IMR-90 (cell line): ENCODE measurements at places on chromosomes 6 and 20.

DNA sequence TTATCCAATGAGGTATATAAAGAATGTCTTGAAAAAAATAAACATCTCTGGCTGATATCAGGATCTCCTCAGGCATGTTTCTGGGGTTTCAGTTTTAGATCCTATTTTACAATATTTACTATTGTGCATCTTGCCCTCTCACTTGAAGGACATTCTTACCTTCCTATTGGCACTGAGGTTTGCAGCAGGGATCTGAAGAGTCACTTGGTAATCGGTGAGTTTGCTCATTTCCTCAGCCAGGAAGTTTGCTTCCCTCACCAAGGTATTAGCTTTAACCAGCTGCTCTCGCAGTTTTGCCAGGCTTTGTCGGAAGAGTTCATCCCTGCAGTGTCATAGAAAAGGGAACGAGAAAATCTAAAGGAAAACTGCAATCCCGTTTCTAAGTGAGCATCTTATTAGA is 101.9 kb upstream of the NUP153 start:
- DNase-seq: peak; percentile 37

GRCh38 chr6:158040804-158041347 is 59.2 kb downstream of the SYNJ2 start:
- DNase-seq: peak; percentile 90

GRCh38 chr6:2939315-2940009 is 31.9 kb downstream of the SERPINB6 start:
- no peak for DNase-seq

DNA sequence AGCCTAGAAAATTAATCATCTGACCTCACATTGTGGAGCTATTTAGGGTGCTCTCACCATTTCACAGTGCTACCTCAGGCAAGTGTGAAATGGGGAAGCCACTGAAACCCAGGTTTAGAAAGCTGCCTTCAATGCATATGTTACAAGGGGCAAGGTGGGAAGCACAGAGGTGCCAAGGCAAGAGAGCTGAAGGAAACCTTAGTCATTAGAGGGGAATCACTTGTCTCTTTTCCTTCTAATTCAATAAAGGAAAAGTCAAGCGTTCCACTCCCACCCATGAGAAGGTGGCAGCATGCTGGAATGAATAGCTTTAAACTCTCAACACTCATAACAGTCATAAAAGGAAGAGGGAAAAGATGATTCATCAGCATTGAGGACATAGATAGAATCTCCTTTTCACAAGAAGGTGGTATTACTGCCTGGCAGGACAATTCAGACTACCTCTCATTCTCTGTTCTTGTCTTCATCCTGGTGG is 251.9 kb upstream of the IRAK1BP1 start:
- no peak for DNase-seq

DNA sequence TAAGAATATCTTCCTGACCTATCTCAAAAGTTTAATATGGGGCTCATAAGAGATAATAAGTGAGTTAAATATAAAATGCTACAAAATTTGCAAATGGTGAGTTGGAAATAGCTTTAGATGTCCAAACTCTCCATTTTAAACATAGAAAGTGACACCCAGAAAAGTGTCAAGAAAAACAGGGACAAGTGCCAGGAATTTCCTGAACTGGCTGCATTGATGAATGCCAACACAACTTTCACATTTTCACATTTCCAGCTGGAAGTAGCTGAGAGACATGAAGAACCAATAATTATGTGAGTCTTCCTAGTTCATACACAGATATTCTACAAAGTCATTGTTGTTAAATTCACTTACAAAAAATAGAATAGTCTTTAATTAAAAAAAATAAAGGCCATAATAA is 38.6 kb upstream of the B3GAT2 start:
- DNase-seq: no peak

GRCh38 chr20:18718129-18718528 is 95.5 kb upstream of the SCP2D1 start:
- DNase-seq: no peak

DNA sequence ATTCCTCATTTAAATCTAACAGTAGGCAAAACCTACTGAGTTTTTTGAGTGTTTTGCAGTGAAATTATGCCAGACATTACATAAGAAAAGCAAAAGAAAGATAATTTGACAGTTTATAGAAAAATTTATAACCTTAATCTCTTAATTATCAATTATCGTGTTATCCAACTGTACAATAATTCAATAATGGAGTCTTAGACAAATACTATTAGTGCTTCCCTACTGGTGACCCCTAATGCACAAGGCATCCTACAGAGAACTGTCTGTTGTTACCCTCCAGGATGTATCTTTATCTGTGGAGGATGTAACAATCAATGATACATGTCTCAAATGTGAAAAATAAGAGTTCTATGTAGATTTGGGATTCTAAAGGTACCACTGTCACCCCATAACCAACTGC is 1687.6 kb downstream of the GRIK2 start:
- no peak for DNase-seq
